HFFc6 (cell line): ENCODE measurements at places on chromosomes 5 and 9. TPM values are rescaled to one million over a fixed set of nuclear protein-coding genes. Genes with fewer than 3 reads are reported as not detected.

- no peak for DNase-seq
These were observed 119.8 kb downstream of the RNF180 start for GRCh38 chr5:64285188-64286130.

GRCh38 chr5:134585966-134586365 lies 46.7 kb downstream of the SAR1B start:
- DNase-seq, result no peak

DNA sequence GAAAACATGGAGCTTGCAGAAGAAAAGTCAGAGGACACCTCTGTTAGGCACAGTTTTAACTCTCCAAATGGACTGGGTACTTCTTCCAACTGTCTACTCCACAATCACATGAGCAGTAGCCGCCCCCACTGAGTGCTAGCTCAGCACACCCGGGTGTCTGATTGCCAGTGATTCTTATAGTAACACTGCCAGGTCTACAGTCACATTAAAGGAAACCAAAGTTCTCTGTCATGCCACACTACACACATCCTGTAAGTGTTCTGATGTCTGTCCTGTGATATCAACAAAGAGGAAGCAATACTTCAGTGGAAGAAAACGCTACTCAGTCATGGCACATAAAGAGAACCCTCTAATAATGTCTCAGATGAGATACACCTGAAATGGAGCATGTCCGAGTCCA lies at the start of gene HAVCR2:
Gene HAVCR2 (minus strand): TSS at position 69 of the 400 bp plus-strand sequence. CDS start 61 bp downstream, at position 8.
- no peak for DNase-seq

- DNase-seq, result no peak
These were observed 82.4 kb upstream of the TNFAIP8 start for GRCh38 chr5:119273391-119273839.

- DNase-seq, result no peak
These were observed 65.4 kb upstream of the FAM174A start for GRCh38 chr5:100469767-100470166.

Gene CCDC112
- 3.7 to 5.8 TPM (median 5.3 TPM) in 3 replicates for total RNA-seq

Gene PCDHB12
- 0.63 and 0.86 TPM in 2 replicates for total RNA-seq

Gene KIF4B
- 0.05 to 0.13 TPM (median 0.11 TPM) in 3 replicates for total RNA-seq

Gene HTR4
- total RNA-seq, result not detected in 3 replicates
